ENCODE measurements at places on chromosomes 12 and 14.

DNA sequence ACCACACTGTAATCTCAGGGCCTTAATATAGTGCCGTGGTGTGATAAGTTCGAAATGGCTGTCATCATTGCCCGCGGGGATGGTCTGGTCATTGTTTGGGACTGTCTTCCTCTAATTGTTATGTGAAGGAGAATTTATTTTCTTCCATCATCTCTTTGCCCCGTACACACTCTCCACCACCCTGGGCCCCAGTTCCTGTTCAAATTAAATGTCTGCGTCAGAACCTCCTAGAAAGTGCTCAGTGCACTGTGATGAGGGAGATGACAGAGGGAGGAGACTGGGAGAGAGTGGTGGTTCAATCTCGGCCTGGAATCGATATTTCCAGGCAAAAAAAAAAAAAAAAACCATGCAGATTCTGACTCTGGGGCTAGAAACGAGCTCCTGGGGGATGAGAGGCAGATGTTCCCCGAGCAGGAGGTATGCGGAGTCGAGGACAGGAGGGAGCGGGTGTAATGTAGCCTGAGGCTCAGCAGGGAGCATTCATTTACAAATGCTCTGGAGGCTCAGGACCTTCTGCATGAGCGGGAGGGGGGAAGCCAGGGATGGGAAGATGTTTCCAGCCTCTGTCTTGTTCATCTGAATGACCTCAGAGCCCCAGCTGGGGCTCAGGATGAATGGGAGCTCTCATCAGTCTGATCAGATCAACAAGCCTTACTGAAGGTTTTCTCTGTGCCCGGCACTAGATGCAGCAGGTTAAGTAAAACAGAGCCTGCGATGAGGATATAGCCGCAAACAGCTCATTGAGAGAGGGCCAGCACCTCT, 219.5 kb downstream of the TBX5 start:
- DNase-seq: no peak

GRCh38 chr14:68124979-68125731, 305.6 kb downstream of the RAD51B start:
- DNase-seq: peak; percentile 49

DNA sequence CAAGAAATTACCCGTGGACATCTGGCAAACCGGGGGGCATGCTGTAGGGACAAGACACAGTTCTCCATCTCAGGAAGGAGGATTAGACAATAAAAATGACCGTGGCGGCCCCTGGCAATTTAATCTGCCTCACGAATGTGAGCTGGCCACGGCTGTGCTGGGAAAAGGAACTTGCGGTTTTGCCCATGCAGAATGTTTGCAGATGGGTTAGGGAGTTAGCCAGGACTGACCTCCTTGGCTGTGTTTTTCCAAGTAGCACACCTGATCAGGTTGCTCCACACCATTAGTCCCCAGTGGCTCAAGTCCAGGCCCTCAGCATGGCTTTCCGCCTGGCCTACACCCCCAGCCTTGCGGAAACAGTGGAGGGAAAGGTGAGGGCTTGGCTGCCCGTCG, 20.8 kb downstream of the TPCN1 start:
- DNase-seq: no peak

DNA sequence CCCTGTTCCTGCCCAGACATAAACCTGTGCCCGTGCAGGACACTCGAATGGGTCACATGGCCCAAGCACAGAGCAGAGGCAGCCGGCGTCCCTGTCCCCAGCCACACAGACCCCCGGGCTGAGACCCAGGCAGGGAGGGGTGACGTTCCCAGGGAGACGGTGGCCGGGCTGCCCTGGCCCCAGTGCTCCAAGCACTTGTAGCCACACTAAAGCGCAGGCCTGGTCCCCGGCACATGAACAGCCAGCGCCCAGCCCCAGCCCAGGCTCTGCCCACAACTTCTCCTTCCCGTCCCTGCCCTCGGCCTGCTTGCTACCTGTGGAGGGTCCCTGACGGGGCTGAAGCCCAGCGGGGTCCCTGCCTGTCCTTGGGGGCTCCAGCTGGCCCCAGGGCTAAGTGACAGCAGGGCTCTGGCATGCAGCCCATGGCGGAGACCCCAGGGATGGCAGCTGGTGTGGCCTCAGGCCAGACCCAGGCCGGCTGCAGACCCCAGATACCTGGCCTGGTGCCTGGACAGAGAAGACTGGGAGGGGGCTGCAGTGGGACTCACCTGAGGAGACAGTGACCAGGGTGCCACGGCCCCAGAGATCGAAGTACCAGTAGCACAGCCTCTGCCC, 338.4 kb downstream of the TMEM121 start:
- no peak for DNase-seq

- no peak for DNase-seq
These were observed 103.9 kb downstream of the ARID2 start for GRCh38 chr12:45833401-45833800.

GRCh38 chr12:51941011-51941581, 10.4 kb upstream of the ACVR1B start:
- DNase-seq: no peak

GRCh38 chr12:90211017-90211416, 502.4 kb upstream of the ATP2B1 start:
- no peak for DNase-seq

DNA sequence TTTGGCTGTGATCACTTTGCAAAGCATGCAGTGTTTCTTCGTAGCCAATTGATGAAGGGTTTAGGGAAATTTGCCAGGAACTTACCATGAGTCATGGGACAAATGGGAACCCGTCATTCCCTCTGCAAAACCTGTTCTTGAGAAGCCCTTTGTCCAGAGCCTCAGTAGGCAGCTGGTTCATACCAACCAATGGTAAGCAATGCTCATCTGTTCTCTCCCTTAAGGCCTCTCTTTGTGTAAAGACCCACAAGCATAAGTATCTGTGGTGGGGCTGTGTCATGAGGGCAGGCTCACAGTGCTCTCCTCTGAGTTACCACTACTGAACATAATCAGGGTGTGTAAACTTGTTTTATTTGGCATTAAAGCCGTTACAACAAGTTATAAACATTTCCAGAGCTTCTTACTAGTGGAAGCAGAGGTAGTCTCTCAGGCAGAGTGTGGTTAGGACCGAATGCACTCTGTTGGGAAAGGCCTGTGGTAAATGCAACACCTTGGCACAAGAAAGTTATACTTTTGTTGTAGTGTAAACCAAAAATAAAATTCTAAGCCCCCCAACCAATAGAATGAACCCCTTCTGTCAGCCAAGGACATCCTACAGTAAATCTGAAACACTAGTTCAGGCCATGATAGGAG, 119.8 kb downstream of the SINHCAF start:
- DNase-seq: peak; percentile 85

DNA sequence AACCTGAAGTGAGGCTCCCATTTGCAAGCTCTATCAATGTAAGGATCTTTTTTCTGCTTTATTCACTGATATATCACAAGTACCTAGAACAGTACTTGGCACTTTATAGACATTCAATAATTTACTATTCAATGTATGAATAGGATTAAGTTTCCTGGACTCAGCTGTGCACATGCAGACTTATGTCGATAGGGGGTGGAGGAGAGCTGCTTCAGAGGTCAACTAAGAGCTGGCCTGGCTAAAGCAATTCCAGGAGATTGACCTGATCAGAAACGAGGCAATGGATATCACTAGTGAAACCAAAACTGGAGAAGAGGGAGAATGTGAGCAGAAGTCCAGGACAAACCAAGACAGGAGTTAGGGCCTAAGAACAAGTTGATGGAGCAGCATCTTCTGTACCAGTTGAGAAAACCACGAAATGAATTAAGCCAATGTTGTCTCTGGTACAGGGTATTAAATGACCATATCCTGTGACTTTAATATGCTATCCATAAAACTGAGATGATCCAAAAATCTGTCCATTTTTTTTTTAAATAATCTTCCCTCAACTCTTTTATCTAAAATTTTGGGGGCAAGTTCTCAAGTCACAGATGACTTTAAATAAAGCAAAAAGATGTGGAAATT, 169.2 kb downstream of the PIK3C2G start:
- DNase-seq: peak; percentile 44

Measured in suppressor macrophage treated with lipopolysaccharide for 1 hour (primary cell).